ENCODE measurements at places on chromosomes 2 and 18. TPM values are rescaled to one million over a fixed set of nuclear protein-coding genes. Genes with fewer than 3 reads are reported as not detected.

DNA sequence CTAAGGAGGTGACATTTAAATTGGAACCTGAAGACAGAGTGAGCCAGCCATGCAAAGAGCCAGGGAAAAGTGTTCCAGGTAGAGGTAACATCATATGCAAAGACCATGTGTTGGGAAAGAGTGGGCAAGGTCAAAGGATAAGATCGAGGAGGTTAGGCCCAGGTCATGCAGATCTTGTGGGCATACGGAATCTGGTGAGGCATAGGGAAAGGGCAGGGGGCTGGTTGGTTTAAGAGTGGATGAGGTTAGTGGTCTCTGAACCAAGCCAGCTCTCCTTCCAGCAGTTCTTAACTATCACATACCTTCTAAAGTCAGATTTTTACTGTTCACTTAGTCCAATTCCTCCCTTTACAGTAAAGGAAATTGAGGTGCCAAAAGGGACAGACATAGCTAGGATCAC, 3.0 kb downstream of the ANKRD53 start:
- H3K36me3 ChIP-seq: no peaks in the 10 kb centered on the region
- no peak overlapping the region for H3K27ac ChIP-seq
- no peak overlapping the region for H3K4me3 ChIP-seq
- no peaks in the 10 kb centered on the region for H3K27me3 ChIP-seq
- no peak for DNase-seq

DNA sequence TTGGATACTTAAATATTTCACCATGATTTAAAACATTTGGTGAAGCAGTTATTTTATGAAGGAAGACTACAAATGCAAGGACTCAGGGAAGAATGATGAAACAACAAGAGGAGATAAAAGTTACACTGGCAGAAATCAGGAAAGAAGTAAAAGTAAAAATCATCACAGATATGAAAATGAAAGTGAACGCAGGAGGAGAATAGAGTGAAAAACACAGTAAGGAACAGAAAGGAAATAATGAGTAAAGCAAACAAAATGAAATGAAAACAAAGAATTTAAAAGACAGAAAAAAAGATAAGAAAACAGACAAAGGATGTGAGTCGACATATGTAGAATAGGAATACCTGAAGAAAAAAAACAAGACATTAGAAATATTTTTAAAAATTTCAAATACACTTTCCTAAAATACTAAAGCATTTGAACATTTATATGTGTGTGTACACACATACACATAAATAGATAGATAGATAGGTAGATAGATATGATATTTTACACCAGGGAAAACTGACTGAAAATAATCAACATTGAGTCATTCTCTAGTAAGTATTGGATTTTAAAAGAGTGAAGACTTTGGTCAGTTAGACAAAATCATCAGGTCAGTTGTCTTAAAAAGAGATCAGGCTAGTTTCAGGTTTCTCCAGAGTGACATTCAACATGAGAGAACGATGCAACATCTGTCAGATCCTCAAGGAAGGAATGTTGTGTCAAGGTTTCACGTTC, 12.1 kb upstream of the KDSR start:
- no peak overlapping the region for H3K4me3 ChIP-seq
- H3K4me1 ChIP-seq: no peaks in the 10 kb centered on the region
- H3K36me3 ChIP-seq: no peaks in the 10 kb centered on the region
- H3K27ac ChIP-seq: no peak overlapping the region
- H3K27me3 ChIP-seq: no peaks in the 10 kb centered on the region

CFAP53 gene
- total RNA-seq: 1.9 TPM

GRCh38 chr18:22422909-22423548, 5.3 kb upstream of the CTAGE1 start:
- no peak overlapping the region for H3K4me3 ChIP-seq
- no peaks in the 10 kb centered on the region for H3K36me3 ChIP-seq
- H3K27me3 ChIP-seq: no peaks in the 10 kb centered on the region
- no peak overlapping the region for H3K27ac ChIP-seq

DNA sequence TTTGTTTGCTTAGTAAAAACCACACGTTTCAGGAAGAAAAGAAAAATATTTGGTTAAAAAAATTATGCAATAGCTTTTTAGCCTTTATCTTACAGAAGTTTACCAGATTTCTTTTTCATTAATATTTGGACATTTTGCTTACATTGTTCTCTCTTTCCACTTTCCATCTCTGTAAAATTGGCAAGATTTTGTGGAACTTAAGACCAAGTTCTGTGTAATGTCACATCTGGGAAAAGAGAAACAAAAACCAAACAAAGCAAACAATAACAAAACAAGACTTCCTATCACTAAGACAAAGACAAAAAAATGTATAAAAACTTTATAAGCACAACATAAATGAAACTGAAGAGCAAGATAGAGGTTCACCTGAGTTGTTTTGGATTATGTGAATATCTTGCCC, 1392.1 kb upstream of the CELF4 start:
- no peak for DNase-seq
- no peak overlapping the region for H3K27ac ChIP-seq
- H3K4me3 ChIP-seq: no peak overlapping the region
- no peaks in the 10 kb centered on the region for H3K4me1 ChIP-seq
- H3K36me3 ChIP-seq: no peaks in the 10 kb centered on the region

GPN1 gene
- 45.1 TPM for total RNA-seq

- H3K36me3 ChIP-seq: no peaks in the 10 kb centered on the region
- H3K4me1 ChIP-seq: no peaks in the 10 kb centered on the region
- no peak overlapping the region for H3K4me3 ChIP-seq
Observed at GRCh38 chr2:100198461-100199230, 56.3 kb upstream of the AFF3 start.

- no peaks in the 10 kb centered on the region for H3K27me3 ChIP-seq
- peak; percentile 66 for DNase-seq
- H3K4me3 ChIP-seq: no peak overlapping the region
- H3K27ac ChIP-seq: no peak overlapping the region
Observed at GRCh38 chr2:50953021-50953420, 78.9 kb downstream of the NRXN1 start.

MAL gene
- total RNA-seq: 171 TPM

CFC1 gene
- not detected for total RNA-seq

CNGA3 gene
- not detected for total RNA-seq

GRCh38 chr18:15165048-15165447, 417.1 kb downstream of the ANKRD30B start:
- no peaks in the 10 kb centered on the region for H3K4me1 ChIP-seq
- H3K36me3 ChIP-seq: no peaks in the 10 kb centered on the region
- H3K4me3 ChIP-seq: no peak overlapping the region
- no peak for DNase-seq
- H3K27me3 ChIP-seq: no peaks in the 10 kb centered on the region

SCYGR4 gene
- not detected for total RNA-seq

CRYGB gene
- not detected for total RNA-seq

NCKAP5 gene
- not detected for total RNA-seq

MAP2 gene
- total RNA-seq: 71.1 TPM

ADD2 gene
- 3.8 TPM for total RNA-seq

DNA sequence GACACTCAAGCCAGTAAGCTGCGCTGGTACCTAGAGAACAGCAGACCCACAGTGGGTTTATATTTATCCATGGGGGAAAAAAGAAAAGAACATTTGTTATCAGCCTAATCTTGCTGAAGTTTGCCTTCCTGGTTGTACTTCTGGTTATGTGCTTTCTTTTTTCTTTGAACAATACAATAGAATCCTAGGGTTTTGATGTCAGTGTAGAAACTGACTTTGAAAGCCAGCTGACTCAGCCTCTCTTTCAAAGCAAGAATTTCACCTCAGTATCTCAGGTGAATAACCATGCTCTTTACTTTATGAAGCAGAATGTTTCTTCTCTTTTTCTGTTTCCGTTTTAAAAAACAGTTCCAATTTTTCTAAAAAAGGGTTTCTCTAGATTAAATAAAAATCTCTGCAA, 78.4 kb downstream of the CD8B2 start:
- no peaks in the 10 kb centered on the region for H3K36me3 ChIP-seq
- H3K27me3 ChIP-seq: peaks cover 53% of the 10 kb centered on the region
- no peaks in the 10 kb centered on the region for H3K4me1 ChIP-seq
- H3K27ac ChIP-seq: no peak overlapping the region
- DNase-seq: no peak

- H3K4me1 ChIP-seq: no peaks in the 10 kb centered on the region
- no peak for DNase-seq
- H3K27me3 ChIP-seq: no peaks in the 10 kb centered on the region
- H3K27ac ChIP-seq: no peak overlapping the region
- 0 out of 2 replicates have a peak, but pooled peaks cover 4% of the 10 kb centered on the region for H3K36me3 ChIP-seq
Observed at GRCh38 chr2:85377083-85377482, 22.5 kb downstream of the ELMOD3 start.

- no peak overlapping the region for H3K27ac ChIP-seq
- H3K27me3 ChIP-seq: no peaks in the 10 kb centered on the region
- no peak for DNase-seq
- H3K4me3 ChIP-seq: no peak overlapping the region
- no peaks in the 10 kb centered on the region for H3K4me1 ChIP-seq
Observed at GRCh38 chr18:71441156-71441555, 1103.0 kb downstream of the CBLN2 start.

POTEC gene
- not detected for total RNA-seq

DNA sequence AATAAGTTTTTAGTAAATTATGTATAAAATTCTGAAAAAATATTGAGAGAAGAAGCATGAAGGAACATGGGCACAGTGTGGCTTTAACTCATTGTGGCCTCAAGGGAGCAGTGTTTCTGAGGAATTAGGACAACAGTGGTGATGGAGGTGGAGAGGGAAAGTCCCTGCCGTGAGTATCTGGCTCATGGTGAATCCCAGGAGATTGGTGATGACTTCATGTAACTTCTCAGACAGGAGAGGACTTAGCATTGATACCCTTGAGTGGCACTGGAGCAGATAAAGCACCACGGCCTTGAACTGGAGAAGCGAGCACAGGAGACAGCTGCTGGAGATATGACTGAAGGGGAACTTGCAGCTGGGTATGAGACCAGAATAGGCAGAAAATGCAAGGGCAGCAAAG, 35.0 kb upstream of the LRP1B start:
- H3K4me3 ChIP-seq: no peak overlapping the region
- no peaks in the 10 kb centered on the region for H3K27me3 ChIP-seq
- DNase-seq: peak; percentile 5
- H3K4me1 ChIP-seq: no peaks in the 10 kb centered on the region

DNA sequence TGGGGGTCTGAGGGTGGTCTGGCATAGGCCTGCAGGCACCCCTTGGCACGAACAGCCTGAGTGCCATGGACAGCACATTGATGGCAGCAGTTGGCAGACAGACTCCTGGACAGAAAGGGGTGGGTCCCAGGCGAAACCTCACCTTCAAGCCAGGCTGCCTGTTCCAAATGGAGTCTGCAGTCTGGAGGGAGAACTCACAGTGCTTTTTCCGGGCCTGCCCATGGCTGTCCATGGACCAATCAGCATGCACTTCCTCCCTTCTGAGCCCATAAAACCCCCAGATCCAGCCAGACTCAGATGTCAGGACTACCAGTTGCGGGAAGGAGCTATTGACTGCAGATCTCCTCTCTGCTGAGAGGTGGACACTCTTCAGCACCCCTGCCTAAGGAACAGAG, 694.6 kb upstream of the ACVR2A start:
- DNase-seq: peak; percentile 6
- no peak overlapping the region for H3K27ac ChIP-seq
- no peaks in the 10 kb centered on the region for H3K36me3 ChIP-seq
- no peak overlapping the region for H3K4me3 ChIP-seq
- no peaks in the 10 kb centered on the region for H3K27me3 ChIP-seq

CELF4 gene
- 1.9 TPM for total RNA-seq

CHRND gene
- not detected for total RNA-seq

SERPINB3 gene
- not detected for total RNA-seq

DNA sequence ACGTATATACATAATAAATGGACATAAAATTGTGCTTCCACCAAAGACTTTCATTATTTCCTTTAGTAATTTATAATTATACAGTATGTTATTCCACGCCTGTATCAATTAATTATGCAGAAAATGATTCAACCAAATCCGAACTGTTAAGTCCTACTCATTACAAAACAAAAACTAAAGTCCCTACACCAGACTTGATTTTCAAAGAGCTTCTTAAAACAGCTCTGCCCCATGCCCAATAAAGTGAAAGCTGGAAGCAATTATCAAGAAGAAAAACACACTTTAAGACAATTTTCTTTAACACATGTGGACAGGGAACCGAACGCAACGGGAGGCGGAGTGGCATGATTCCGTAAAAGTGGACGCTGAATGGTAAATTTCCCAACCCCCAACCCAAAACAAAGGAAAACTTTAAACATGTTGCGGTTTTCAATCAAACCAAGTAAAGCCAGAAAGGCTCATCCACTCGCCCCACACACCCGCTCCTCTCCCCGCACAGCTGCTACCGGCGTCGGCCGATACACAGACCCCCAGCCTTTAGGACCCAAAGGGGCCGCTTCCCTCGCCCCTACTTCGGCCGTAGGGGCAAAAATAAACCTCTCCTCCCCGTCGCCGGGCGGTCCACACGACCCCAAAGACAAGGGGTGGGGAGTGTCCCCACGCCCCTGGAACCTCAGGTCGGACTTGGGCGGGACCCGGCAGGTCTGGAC, 705 bp downstream of the YES1 start:
- peaks cover 15% of the 10 kb centered on the region for H3K4me1 ChIP-seq
- H3K36me3 ChIP-seq: no peaks in the 10 kb centered on the region
- H3K27ac ChIP-seq: peak overlapping the region; percentile 86

GRCh38 chr2:219165058-219165911, 4.5 kb downstream of the SLC23A3 start:
- H3K27ac ChIP-seq: no peak overlapping the region
- no peak overlapping the region for H3K4me3 ChIP-seq
- H3K36me3 ChIP-seq: no peaks in the 10 kb centered on the region
- H3K4me1 ChIP-seq: 0 out of 2 replicates have a peak, but pooled peaks cover 8% of the 10 kb centered on the region

MFSD2B gene
- total RNA-seq: 1.1 TPM

- no peaks in the 10 kb centered on the region for H3K36me3 ChIP-seq
- no peak overlapping the region for H3K4me3 ChIP-seq
- H3K4me1 ChIP-seq: peaks cover 21% of the 10 kb centered on the region
- DNase-seq: no peak
- no peaks in the 10 kb centered on the region for H3K27me3 ChIP-seq
Observed at GRCh38 chr2:219574484-219575311, 2.6 kb downstream of the INHA start.

- no peaks in the 10 kb centered on the region for H3K27me3 ChIP-seq
- no peak overlapping the region for H3K27ac ChIP-seq
- no peak overlapping the region for H3K4me3 ChIP-seq
- H3K36me3 ChIP-seq: no peaks in the 10 kb centered on the region
- no peak for DNase-seq
Observed at GRCh38 chr18:48844271-48844670, 106.5 kb downstream of the SMAD7 start.

DNA sequence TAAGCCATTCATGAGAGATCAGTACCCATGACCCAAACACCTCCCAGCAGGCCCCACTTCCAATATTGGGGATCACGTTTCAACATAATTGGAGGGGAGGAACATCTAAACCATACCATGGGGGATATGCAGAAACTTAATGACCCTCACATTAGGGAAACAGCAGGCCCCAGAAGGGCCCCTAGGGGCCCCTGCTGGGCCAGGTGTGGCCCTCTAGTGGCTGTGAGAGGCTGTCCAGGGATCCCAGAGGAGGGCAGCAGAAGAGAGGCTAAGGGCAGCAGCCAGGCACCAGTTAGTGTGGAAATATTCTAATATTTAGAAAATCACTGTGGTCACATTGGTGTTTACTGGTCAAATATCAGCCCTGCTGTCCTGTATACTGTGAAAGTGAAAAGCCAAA, 49.3 kb upstream of the ANKRD44 start:
- no peak for DNase-seq
- H3K4me3 ChIP-seq: no peak overlapping the region
- no peaks in the 10 kb centered on the region for H3K27me3 ChIP-seq
- H3K27ac ChIP-seq: no peak overlapping the region
- H3K4me1 ChIP-seq: no peaks in the 10 kb centered on the region

CRYGD gene
- not detected for total RNA-seq
